ENCODE measurements at places on chromosomes 2 and 18.
A peak's percentile ranks its signal among the peaks of the same experiment; 100 is the strongest.

DNA sequence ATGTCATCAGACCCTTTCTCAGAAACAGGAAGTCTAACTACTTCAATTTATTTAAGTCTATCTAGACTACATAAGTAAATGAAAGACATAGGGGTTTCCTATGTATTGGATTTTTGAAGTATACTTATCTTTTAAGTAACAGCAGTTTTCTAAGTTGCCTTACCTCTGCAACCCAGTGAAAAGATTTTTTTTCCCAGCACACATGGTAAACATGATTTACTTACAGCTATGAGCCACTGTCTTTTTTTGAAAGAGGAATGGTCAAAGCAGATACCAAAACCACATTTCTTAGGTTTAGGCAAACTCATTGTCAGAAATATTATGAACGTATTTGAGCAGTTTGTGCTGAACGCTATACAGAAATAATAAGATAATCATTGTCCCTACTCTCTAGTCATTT, 78.7 kb upstream of the OTX1 start:
- no peak for DNase-seq

- DNase-seq, result no peak
These were observed 680.8 kb downstream of the NYAP2 start for GRCh38 chr2:226080334-226080733.

GRCh38 chr2:138536302-138536701, 34.7 kb downstream of the SPOPL start:
- peak; percentile 69 for DNase-seq

DNA sequence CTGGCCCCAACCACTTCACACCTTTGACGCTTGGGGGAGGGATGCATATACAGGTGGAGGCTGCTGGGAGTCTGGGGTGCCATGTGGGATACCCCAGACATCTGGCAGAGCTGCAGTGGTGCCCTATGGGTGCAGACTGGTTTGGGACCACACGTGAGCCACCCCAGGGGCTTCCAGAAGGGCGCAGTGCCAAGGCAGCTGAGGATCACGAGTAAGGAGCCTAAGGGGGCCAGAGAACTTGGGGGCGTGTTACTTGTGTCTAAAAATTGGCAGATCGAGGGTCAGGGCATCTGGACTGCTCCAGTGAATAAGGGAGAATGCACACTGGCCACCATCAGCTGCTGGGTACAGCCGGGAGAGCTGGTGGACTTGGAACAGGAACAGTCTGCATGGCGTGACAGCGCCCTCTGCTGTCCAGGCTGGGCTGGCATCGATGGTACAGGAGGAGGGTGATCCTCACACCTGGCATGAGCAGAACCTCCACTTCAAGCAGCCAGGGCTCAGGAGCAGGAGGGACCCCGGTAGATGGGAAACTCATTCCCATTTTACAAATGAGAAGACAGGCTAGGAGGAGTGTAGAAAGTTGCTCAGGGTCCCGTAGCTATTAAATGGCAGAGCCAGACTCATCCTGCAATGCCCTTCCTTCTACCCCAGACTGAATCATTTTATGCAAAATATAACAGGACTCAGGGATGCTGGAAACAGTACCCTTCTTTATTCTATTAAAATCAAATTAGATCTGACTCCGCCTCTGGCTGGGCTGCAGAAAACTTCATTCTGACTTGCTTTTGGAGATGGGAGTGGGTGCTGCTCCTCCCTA, 60.4 kb downstream of the ATOH8 start:
- peak; percentile 62 for DNase-seq

GRCh38 chr2:233929352-233930022, 12.3 kb downstream of the TRPM8 start:
- no peak for DNase-seq

GRCh38 chr2:177551989-177552421, 159.4 kb downstream of the AGPS start:
- DNase-seq, result no peak

DNA sequence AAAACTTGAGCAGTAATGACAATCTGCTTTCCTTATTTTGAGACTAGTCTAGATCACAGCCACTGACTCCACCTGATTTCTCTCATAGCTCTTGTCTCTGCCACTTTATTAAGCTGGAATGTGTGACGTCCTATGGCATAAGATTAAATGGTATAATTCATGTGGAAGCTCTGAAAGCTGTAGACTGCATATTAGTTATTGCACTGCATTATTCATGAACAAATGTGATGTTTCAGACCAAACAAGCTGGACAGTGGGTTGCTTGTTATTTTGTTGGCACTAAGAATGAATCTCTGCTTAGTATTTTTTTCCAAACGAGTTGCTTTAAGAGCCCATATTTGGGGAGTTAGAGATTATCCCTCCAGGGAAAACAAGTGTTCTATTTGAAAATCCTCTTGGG, 1218.5 kb downstream of the SUCLG1 start:
- DNase-seq, result no peak

- DNase-seq, result no peak
These were observed 17.1 kb upstream of the ANKRD62 start for GRCh38 chr18:12076424-12077140.

DNA sequence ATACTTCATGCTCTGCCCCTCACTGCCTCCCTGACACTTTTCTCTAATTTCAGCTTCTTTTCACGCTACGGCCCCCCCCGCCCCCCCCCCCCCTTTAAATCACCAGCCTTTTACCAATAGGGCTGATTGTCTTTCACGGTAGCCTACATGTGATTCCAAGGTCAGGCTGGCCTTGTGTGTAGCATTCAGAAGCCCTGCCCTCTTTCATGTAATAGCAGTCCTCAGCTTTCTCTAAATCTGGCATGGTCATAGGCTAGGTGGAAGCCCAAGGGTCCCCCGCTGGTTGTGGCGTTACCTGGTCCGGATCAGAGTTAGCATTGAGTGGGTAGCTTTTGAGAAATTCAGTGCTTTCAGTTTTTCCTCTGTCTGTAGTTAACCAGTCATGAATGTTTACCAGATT, 281.8 kb downstream of the ALPK2 start:
- no peak for DNase-seq

DNA sequence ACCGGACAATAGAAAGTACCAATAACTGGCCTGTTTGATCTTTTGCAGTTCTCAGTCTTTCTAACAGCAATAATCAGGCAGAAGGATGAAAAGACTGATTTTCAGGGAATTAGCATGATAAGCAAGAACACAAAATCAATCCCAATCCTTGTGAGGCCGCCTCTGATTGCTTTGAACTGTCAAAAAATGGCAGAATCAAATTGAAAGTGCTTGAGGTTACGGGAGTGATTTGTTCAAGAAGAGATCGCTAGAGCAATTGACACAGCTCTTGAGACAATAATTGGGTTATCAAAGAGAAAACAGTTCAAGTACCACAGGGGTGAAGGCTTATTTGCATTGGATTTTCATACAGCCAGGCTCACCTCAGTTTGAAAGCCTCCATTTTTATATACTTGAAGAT, 663.4 kb downstream of the ARHGAP15 start:
- DNase-seq, result no peak

- DNase-seq, result no peak
These were observed 20.8 kb downstream of the IMMT start for GRCh38 chr2:86174445-86174844.

DNA sequence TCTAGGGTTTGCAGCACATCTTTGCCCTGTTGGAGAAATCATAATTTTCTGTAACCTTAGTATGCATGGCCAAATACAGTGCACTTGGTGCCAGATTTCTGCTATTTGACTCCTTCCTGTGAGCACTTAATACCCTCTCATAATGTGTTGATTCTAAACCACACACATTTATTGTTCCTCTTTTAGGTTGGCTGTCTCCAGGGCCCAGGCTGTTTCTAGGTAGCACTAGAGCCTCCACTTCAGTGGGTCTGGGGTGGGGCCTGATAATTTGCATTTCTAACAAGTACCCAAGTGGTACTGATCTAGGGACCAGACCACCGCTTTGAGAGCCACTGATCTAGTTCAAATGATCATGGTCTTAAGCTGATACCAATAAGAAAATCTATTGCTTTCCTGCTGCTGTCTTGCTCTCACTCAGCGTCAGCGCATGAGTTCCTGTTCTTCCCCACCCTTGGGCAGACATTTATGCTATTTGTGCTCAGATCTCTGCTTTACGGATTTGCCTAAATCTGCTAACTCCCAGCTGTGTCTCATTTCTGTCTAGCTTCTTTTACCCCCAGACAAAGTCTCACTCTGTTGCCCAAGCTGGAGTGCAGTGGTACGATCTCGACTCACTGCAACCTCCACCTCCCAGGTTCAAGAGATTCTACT, 7.4 kb downstream of the PTRHD1 start:
- DNase-seq, result peak; percentile 43

DNA sequence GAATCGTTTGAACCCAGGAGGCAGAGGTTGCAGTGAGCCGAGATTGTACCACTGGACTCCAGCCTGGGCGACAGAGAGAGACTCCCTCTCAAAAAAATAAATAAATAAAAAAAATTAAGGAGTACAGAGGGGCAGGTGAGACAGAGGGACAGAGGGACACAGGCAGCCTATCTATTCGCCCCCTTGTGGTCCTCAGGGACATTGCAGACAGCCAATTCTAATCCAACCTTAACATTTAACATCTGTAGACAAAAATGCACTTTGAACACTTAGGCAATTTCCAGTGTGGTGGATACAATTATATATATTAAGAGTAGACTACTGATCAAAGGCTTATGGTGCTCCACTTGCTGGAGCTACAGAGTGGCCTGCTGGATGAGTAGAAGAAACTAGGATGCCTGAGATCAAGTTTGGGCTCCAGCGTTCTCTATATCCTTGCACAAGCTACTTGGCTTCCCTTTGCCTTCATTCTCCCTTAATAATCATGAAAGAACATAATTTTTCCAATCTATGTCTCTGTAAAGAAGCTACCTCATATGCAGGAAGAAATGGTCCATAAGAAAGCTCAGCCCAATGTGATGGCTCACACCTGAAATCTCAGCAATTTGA, 8.2 kb upstream of the SMARCAL1 start:
- peak; percentile 7 for DNase-seq

- DNase-seq, result no peak
These were observed 118.5 kb downstream of the ACKR3 start for GRCh38 chr2:236688157-236688556.

GRCh38 chr2:7452110-7452876, 535.1 kb downstream of the RNF144A start:
- DNase-seq, result no peak

GRCh38 chr18:42271647-42272414, 316.8 kb downstream of the PIK3C3 start:
- peak; percentile 65 for DNase-seq

- peak; percentile 92 for DNase-seq
These were observed 18.0 kb upstream of the YWHAQ start for GRCh38 chr2:9648821-9649220.

DNA sequence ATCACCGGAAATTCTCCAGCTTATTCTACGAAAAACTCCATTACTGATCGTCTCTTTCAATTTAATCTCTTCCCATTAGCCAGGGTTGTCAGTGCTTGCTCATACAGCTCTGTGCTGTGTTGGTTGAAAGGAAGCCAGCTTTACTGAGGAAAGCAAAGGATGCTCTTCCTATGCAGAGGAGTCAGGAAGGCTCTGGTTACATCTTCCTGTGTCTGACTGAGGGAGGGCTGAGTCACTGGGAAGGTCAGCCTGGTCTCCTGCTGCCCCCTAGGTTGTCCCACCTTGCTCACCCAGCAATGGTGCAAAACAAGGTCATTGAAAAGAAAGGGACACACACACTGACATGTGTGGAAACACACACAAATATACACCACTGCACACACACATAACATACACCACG, 975.6 kb downstream of the DCDC2C start:
- no peak for DNase-seq

DNA sequence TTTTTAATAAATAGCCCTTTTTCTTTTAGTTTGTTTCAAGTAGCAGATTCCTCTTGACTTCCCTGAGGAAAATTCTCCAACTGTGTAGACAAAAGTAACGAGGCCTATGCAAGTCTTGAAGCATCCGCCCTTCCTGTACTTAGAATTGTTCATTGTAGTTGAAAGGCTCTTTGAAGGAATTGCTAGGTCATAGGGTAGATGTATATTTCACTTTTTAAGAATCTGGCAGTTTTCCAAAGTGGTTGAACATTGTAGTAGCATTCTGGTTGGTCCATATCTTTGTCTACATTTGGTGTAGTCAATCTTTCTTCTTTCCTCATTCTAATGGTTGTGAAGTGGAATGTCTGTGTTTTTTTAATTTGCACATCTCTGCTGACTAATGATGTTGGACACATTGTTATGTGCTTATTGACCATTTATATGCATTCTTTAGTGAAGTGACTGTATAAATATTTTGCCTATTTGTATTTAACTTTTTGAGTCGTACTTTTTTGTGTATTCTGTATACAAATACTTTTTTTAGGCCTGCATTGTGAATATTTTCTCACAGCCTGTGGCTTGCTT, 5.6 kb upstream of the SERPINB11 start:
- no peak for DNase-seq

- no peak for DNase-seq
These were observed 11.1 kb upstream of the KCMF1 start for GRCh38 chr2:84959566-84960506.

GRCh38 chr2:30661173-30662107, 145.8 kb downstream of the CAPN13 start:
- peak; percentile 45 for DNase-seq

DNA sequence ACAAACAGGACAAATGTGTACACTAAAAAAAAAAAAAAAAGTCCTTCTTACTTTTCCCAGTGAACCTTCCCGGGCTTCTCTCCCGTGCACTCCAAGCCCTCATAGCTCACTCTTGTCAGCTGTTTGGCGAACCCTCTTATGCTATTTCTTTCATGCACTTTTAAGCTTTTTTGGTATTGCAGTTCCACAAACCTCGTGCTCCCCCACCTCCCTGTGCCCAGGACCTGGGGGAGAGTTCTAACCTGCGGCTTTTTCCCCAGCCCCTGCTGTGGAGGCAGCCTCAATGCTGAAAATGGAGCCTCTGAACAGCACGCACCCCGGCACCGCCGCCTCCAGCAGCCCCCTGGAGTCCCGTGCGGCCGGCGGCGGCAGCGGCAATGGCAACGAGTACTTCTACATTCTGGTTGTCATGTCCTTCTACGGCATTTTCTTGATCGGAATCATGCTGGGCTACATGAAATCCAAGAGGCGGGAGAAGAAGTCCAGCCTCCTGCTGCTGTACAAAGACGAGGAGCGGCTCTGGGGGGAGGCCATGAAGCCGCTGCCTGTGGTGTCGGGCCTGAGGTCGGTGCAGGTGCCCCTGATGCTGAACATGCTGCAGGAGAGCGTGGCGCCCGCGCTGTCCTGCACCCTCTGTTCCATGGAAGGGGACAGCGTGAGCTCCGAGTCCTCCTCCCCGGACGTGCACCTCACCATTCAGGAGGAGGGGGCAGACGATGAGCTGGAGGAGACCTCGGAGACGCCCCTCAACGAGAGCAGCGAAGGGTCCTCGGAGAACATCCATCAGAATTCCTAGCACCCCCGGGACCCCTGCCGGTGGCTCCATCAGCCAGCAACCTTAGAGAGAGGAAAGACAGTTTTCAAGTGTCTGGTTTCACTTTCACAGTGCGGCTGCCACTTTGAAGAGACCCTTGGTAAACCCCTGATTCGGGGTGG, 826 bp downstream of the KCNE4 start:
- DNase-seq, result no peak

GRCh38 chr2:160394153-160394552, 99.5 kb downstream of the RBMS1 start:
- DNase-seq, result no peak

- DNase-seq, result no peak
These were observed 108.3 kb downstream of the DSEL start for GRCh38 chr18:67408240-67408639.

- DNase-seq, result no peak
These were observed 39.9 kb downstream of the SMAD4 start for GRCh38 chr18:51069885-51070284.

Data from NCI-H1417 (cell line).